ENCODE measurements at places on chromosomes 2 and 18.

DNA sequence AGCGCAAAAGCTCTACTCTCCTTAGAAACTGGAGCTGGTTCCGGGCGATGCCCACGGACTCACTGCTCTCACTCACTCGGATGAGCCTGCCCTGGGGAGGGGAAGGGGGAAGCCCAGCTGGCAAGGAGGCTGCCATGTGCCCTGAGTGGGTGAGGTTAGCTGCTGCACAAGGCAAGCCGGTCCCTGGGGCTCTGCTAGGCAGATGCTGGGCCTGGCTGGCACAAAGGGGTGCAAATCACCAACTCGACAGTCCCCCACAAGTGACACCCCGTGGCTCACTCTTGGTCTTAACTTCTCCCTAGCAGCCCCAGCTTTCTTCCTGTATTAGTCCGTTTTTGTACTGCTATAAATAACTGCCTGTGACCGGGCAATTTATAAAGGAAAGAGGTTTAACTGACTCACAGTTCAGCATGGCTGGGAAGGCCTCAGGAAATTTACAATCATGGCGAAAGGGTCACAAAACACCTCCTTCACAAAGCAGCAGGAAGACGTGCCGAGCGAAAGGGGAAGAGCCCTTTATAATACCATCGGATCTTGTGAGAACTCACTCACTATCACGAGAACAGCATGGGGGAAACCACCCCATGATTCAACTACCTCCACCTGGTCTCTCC lies 33.2 kb downstream of the ADCY3 start:
- no peak for DNase-seq

GRCh38 chr2:8954990-8955389 lies 48.5 kb downstream of the MBOAT2 start:
- no peak for DNase-seq

DNA sequence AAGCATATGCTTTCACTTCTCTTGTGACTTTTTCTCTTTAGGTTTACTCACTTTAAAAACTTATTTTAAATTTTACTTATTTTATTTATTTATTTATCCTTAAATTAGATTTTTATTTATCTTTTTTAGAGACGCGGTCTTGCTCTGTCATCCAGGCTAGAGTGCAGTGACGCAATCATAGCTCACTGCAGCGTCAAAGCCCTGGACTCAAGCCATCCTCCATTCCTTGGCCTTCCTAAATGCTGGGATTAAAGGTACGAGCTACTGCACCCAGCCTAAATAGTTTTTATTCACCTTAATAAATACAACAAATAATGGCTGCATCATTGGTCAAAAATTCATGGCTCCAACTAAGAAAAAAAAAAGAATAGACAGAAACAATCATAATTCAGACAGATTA lies 415.7 kb upstream of the FIGN start:
- DNase-seq: no peak

- DNase-seq: no peak
Observed at GRCh38 chr2:183185534-183185933, 61.3 kb downstream of the NUP35 start.

- no peak for DNase-seq
Observed at GRCh38 chr2:169637620-169638019, 53.5 kb downstream of the PPIG start.

DNA sequence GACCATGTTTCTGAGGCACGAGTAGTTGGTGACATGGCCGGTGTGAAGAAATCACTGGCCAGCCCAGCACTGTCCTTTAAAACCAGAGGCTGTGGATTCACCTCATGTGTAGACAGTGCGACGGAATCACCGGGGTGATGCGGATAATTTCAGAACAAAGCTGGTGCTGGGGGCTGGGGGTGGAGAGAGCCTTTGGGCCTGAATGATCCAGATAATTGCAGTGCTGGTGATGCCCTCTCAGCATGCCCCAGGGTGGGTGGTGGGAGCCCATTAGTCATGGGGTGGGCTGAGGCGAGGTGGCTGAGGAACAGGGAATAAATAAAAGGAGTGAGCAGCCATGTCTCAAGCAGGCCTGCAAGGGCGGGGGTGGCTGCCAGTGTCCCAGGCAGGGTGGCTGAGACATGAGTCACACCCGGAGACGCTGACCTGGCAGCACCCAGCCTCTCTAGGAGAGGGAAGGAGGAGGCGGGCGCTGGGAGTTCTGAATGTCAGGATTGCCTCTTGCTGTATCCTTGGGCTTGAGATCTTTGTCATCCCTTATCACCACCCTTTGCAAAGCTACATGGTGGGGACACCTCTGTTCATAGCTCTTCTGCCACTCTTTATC lies 151.1 kb upstream of the MSH6 start:
- DNase-seq: no peak

- no peak for DNase-seq
Observed at GRCh38 chr2:241373446-241373845, 17.4 kb downstream of the FARP2 start.

- DNase-seq: no peak
Observed at GRCh38 chr18:9627642-9628041, 13.3 kb upstream of the PPP4R1 start.

DNA sequence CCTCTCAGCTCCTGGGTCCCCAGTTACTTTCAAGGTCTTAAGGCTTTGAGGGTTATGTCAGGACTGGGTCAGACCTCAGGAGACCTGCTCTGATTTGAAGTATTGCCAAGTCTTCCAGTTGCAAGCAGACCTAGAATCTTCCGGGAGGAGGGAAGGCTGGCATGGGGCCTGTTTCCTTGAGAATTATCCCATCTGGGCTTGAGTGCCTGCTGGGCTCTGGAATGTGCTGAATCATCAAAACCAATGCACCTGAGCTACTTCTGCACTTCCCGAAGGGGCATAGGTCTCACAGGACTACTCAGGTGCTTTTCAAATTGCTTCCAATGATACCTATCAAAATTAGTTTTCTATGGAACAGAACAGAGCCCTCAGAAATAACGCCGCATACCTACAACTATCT lies 327.3 kb downstream of the XIRP2 start:
- DNase-seq: no peak

DNA sequence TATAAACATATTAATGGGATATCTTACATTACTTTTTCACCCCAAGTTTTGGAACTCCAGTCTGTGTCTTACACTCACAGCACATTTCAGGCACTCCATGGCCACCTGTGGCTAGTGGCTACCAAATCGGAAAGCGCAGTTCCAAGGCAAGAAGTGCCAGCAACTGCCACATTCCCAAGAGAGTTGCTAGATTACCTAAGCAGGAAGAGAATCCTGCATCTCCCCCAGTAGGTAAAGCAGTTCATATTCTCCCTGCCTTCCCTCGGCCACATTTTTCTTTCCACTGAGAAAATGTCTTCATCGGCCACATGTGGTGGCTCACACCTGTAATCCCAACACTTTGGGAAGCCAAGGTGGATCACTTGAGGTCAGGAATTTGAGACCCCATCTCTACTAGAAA lies 62.8 kb downstream of the MEX3C start:
- DNase-seq: no peak

- DNase-seq: no peak
Observed at GRCh38 chr2:157835006-157835405, 41.1 kb downstream of the ACVR1 start.

GRCh38 chr2:187774551-187775071 lies 220.4 kb upstream of the TFPI start:
- DNase-seq: no peak

DNA sequence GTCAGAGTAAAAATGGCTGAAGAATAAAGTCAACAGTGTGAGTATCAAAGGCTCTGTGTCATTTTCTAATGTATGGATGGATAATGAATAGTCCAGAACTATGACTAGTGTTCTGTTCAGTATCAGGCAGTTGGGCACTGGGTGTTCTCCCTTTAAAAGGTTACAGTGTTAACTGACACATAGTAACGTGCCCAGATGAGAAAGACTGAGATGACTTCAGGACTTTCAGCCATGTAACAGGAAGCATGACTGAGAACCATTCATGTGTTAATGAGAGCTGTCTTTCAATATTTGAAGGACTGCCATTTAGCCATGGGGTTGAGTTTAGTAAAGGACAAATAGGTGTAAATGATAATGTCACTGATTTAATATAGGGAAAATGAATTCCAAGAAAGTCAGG lies 187.1 kb downstream of the GULP1 start:
- no peak for DNase-seq

GRCh38 chr18:33596178-33596854 lies 18.3 kb downstream of the ASXL3 start:
- no peak for DNase-seq

- no peak for DNase-seq
Observed at GRCh38 chr2:212078103-212078502, 460.5 kb downstream of the ERBB4 start.

DNA sequence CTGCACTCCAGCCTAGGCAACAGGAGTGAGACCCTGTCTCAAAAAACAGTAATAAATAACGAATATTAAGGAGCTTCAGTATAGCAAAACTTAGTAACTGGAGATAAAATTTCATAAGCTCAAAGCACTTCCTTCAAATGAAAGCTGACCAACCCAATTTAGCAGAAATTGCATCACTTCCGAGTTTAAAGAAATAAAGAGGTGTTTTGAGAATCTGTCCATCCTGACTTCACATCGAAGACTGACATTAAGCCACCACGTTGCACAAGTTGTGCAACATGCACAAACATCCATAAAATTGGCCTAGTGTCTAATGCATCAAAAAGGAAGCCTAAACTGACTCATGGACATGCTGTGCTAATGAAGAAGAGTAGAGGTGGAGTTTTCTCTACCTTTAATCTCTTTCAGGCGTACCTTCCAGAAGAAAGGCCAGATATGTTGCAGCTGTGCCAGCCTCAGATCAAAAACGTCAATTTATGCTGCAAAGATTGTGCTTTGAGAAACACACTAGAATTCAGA lies 7.7 kb upstream of the DSG3 start:
- DNase-seq: no peak

- DNase-seq: peak; percentile 34
Observed at GRCh38 chr2:14756981-14757657, 124.6 kb downstream of the LRATD1 start.
